Right atrium auricular region (tissue), 2 donors: ENCODE measurements at places on chromosomes 7 and 10.

DNA sequence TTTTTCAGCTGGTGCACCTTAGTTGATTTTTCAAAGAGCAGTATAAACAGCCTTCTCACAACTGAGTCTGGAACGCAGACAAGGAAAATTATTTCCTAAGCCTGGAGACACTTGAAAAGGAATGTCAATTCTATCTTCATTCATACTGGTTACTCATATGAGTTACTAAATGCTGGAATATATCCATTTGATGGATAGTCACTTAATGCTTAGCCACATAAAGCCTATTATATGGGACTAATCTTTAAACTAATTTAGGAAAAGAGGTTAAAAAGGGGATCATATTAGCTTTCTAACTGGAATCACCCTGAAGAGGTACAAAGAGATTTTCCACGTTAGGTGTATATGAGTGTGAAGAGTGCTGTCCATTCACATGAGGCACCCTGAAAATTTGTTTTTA lies 1.7 kb upstream of the HOXA4 start:
- no peak for DNase-seq
- no peak overlapping the region for H3K4me3 ChIP-seq
- no peaks in the 10 kb centered on the region for H3K36me3 ChIP-seq

- no peaks in the 10 kb centered on the region for H3K36me3 ChIP-seq
- H3K27ac ChIP-seq = no peak overlapping the region
- DNase-seq = no peak
- H3K4me3 ChIP-seq = no peak overlapping the region
- H3K27me3 ChIP-seq = no peaks in the 10 kb centered on the region
These were observed 158.0 kb downstream of the C7orf25 start for GRCh38 chr7:42753811-42754363.

GRCh38 chr7:77306231-77307067 lies 106.8 kb upstream of the FGL2 start:
- no peak overlapping the region for H3K27ac ChIP-seq
- H3K4me3 ChIP-seq = no peak overlapping the region
- no peaks in the 10 kb centered on the region for H3K27me3 ChIP-seq
- H3K36me3 ChIP-seq = no peaks in the 10 kb centered on the region

GRCh38 chr7:155373359-155374273 lies 75.9 kb downstream of the INSIG1 start:
- H3K27ac ChIP-seq = no peak overlapping the region
- H3K36me3 ChIP-seq = no peaks in the 10 kb centered on the region
- H3K4me1 ChIP-seq = no peaks in the 10 kb centered on the region
- H3K4me3 ChIP-seq = peak overlapping the region; percentile 38
- DNase-seq = no peak

DNA sequence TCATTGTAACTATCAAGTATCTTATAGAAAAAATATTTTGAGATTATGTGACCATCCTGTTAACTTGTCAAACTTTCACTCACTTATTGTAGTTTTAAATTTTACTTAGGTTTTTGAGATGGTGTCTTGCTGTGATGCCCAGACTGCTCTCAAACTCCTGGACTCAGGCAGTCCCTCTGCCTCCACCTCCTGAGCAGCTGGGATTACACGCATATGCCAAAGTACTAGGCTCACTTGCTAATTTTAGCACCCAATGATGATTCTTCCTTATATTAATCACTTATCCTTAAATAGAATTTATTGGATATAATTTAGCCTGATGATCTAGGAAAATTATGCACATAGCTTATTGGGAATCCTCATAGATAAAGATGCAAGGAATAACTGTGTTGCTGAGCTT lies 104.9 kb downstream of the BTRC start:
- H3K27ac ChIP-seq = no peak overlapping the region
- no peaks in the 10 kb centered on the region for H3K36me3 ChIP-seq
- H3K4me1 ChIP-seq = peaks cover under 1% of the 10 kb centered on the region
- H3K27me3 ChIP-seq = no peaks in the 10 kb centered on the region
- H3K4me3 ChIP-seq = no peak overlapping the region

GRCh38 chr10:126288547-126289493 lies 99.5 kb downstream of the ADAM12 start:
- no peak overlapping the region for H3K4me3 ChIP-seq
- H3K27ac ChIP-seq = no peak overlapping the region
- no peak for DNase-seq
- H3K36me3 ChIP-seq = no peaks in the 10 kb centered on the region

GRCh38 chr7:7650682-7651206 lies 10.2 kb downstream of the UMAD1 start:
- no peak overlapping the region for H3K27ac ChIP-seq
- peaks cover 10% of the 10 kb centered on the region for H3K4me1 ChIP-seq
- no peaks in the 10 kb centered on the region for H3K36me3 ChIP-seq
- no peak for DNase-seq
- no peak overlapping the region for H3K4me3 ChIP-seq

DNA sequence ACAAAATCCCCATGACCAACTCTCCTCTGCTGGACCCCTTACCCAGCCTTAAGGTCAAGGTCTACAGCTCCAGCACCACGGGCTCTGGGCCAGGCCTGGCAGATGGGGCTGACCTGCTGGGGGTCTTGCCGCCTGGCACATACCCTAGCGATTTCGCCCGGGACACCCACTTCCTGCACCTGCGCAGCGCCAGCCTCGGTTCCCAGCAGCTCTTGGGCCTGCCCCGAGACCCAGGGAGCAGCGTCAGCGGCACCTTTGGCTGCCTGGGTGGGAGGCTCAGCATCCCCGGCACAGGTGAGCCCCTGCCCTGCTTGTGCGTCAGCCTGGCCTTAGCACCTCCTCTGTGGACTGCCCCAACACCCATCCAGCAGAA lies 27.5 kb upstream of the SLC29A3 start:
- H3K4me3 ChIP-seq = no peak overlapping the region
- H3K4me1 ChIP-seq = no peaks in the 10 kb centered on the region
- no peak for DNase-seq
- no peak overlapping the region for H3K27ac ChIP-seq

DNA sequence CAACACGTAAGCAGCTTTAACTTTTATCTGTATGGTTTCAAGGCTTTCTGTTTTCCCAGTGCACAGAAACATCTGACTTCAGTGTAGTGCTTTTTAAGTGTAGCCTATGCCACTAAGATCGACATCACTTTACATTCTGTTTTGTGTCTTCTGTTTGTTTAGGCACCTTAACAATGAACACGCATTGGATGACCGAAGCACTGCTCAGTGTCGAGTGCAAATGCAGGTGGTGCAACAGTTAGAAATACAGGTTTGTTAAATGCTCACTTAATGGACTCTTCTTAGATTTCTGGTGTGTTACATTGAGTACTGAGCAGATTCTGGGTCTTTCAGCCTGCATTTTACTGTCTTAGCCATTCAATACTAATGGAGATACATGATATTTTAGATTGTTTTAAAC lies 237.4 kb downstream of the FOXP2 start:
- no peak overlapping the region for H3K4me3 ChIP-seq
- H3K36me3 ChIP-seq = no peaks in the 10 kb centered on the region
- H3K27ac ChIP-seq = no peak overlapping the region
- H3K27me3 ChIP-seq = no peaks in the 10 kb centered on the region
- DNase-seq = no peak

- H3K4me3 ChIP-seq = no peak overlapping the region
- H3K36me3 ChIP-seq = no peaks in the 10 kb centered on the region
- no peak overlapping the region for H3K27ac ChIP-seq
- DNase-seq = no peak
These were observed 37.2 kb downstream of the CHN2 start for GRCh38 chr7:29231671-29232232.

GRCh38 chr7:140672382-140673062 lies at the start of gene ADCK2:
TSS of gene ADCK2 (plus strand) at chr7:140672945. CDS start at chr7:140673331, 386 bp downstream.
- H3K4me3 ChIP-seq = peak within 1 kb of the TSS; percentile 64
- H3K4me1 ChIP-seq = peaks cover 25% of the 10 kb centered on the region
- no peaks in the 10 kb centered on the region for H3K36me3 ChIP-seq
- peak within 1 kb of the TSS; percentile 82 for H3K27ac ChIP-seq
- H3K27me3 ChIP-seq = no peaks in the 10 kb centered on the region
